ENCODE measurements at places on chromosomes 16 and 17.

GRCh38 chr16:75811020-75811634 lies 84.8 kb upstream of the CPHXL start:
- no peak for DNase-seq

GRCh38 chr17:8801135-8801840 lies 2.1 kb upstream of the MFSD6L start:
- DNase-seq = no peak

GRCh38 chr17:77590951-77591735 lies 367.4 kb upstream of the TNRC6C start:
- no peak for DNase-seq

DNA sequence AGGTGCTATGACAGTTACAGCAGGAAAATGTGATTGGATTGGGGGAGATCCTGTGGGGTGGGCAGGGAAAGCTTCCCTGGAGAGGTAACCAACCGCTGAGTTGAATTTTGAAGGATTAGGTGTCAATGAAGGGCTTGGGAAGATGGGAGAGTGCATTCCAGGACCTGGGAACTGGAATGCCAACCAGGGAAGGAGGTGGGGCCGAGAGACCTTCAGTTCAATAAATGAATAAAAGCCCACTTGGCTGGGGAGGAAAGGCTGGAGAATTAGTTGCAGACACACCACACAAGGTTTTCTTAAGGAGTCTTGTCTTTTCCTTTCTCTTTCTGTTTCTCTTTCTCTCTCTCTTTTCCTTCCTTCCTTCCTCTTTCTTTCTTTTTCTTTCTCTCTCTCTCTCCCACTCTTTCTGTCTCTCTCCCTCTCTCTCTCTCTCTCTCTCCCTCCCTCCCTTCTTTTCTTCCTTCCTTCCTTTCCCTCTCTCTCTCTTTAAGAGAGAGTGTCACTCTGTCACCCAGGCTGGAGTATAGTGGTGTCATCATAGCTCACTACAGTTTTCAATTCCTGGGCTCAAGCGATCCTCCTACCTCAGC lies 3.3 kb downstream of the USP43 start:
- no peak for DNase-seq

GRCh38 chr17:44063704-44064639 lies 2.5 kb downstream of the LSM12 start:
- no peak for DNase-seq

DNA sequence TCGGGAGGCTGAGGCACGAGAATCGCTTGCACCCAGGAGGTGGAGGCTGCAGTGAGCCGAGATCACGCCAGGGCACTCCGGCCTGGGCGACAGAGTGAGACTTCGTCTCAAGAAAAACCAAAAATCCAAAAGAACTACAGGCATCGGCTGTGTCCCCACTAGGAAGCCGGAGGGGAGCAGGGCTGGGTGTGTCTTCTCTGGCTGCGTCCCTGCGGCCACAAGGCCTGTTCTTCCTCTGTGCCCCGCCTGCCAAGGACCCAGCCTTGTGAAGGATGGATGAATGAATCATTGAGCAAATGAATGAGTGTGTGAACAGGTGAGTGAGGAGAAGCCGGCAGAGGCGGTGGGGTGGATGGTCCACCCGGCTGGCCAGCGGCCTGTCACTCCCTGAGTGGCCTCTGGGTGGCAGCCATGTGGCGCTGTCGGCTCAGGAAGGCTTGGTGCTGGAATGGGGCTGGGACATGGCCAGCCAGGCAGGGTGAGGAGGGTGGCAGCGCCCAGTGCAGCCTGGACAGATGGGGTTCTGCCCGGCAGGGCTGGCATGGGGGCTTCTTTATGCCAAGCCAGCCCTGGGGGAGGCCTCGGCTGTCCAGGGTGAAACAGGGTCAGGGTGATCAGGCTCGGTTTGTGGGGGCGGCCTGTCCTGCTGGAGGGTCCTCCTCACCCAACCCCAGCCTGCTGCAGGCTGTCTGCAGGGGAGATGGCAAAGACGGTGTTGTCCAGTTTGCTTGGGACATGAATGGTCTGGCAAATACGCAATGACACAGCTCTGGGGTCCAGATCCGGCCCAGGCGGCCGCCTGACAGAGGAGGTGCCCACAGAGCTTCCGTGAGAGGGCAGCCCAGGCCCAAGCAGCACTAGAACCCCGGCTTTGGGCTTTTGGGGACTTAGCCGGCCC lies 21.7 kb downstream of the SLC25A10 start:
- peak; percentile 57 for DNase-seq

GRCh38 chr16:72430121-72430520 lies 258.2 kb upstream of the PMFBP1 start:
- DNase-seq = no peak

DNA sequence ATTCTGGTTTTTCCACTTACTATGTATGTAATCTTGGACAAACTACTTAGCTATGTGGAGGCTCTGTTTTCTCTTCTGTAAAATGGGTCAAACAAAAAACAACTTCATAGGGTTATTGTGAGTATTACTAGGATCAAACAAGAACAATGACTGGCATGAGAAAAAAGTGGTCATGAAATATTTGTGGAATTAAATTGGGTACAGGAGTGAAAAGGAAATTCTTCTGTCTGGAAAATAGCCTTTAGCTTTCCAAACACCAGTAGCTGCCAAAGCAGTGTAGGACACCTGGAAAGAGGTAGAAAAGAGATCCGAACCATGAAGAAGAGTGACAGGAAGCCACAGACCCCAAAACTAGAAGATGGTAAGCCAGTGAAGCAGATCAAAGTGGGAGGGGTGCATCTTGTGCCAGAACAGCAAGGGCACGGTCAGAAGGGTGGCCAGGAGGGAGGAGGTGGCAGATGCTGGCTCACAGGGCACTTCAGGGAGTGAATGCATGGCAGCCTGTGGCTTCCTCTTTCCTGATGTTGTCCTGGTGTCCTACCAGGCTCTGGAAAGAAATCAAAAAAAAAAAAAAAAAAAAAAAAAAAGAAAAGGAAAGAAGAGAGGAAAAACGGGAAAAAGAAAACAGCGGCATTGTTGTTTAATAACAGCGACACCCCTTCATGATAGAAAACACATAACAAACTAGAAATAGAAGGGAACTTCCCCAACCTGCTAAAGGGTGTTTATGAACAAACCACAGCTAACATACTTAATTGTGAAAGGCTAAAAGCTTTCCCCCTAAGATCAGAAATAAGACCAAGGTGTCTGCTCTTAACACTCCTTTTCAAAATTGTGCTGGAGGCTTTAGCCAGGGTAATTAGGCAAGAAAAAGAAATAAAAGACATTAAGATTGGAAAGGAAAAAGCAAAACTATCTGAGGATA lies 67.9 kb downstream of the PCTP start:
- DNase-seq = no peak

DNA sequence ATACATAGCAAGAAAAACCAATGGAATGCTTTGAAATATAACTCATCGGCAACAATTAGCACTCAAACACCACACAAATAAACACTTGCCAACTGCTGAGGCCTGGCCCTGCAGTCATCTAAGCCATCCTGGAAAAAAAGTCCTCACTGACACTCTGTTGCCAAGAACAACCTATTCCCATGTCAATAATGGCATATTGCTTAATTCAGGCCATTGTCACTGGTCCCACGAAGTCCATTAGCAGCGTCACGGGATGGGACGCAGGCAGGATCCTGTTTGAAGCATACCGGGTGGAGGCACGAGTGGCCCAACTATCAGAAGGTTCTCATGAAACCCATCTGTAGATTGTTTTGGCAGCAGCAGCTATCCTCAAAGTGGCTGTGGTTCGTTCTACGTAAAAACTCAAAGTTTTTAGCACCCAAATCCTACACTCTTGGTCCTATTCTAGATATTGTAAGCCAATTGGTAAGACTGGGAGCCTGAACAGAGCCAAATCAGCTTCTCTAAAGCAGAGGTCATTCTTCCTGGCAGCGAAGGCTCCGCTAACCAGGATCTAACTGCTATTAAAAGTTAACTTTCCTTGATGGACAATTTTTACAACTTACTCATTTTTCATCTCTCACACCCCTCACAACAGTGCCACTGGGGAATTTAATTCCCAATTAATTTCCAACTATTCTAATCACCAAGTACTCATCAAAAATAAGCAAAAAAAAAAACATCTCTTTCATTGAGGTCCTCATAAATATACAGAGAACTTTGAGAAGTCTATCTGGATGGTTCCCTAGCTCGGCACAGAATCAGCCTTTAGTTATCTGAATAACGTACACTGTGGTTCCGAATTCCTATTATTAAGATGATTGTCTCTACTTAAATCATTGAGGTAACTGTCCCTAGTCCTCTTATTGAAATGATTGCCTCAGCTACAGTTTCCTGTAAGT lies 91.5 kb downstream of the ZFHX3 start:
- DNase-seq = no peak

DNA sequence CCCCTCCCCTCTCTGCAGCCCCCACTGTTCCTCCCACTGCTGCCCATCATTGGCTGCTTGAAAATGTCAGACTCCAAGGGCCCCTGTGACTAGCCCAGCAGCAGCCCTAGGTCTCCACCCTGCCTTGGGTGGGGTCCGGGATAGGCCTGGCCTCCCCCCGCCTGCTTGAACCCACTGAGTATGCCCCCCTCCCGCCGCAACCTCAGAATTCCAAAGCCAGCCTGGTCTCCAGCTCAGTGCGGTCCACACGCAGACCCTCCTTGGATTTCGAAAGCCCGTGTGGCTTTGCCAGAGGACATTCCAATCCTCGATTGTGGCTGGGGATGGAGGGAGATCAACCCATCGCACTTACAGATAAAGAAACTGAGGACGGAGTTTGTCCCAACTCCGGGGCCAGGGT lies 6.4 kb downstream of the DPEP1 start:
- DNase-seq = no peak

GRCh38 chr17:8870406-8871040 lies 3.0 kb upstream of the PIK3R6 start:
- no peak for DNase-seq

- DNase-seq = no peak
These were observed 32.7 kb downstream of the ZNF207 start for GRCh38 chr17:32382526-32383223.

GRCh38 chr17:38425744-38426143 lies 2.5 kb upstream of the ARHGAP23 start:
- DNase-seq = no peak

Data from CD4-positive, alpha-beta T cell treated with Interleukin-15 for 4 hours (primary cell).